ENCODE measurements at places on chromosomes 4 and X. TPM values are rescaled to one million over a fixed set of nuclear protein-coding genes. Genes with fewer than 3 reads are reported as not detected.

The SORCS2 gene
- 0.64 TPM for total RNA-seq

The GAGE1 gene
- not detected for total RNA-seq

The FGF16 gene
- total RNA-seq, result 27.7 TPM

The ADAMTS3 gene
- total RNA-seq, result 3.4 TPM

The NAP1L3 gene
- 0.82 TPM for total RNA-seq

The TMEM47 gene
- total RNA-seq, result 25.2 TPM

The RLIM gene
- total RNA-seq, result 31.9 TPM

The PITX2 gene
- not detected for total RNA-seq

The CYTL1 gene
- total RNA-seq, result 154 TPM

The MTNR1A gene
- not detected for total RNA-seq

The ARHGAP24 gene
- total RNA-seq, result 69.2 TPM

The PGRMC1 gene
- 57.1 TPM for total RNA-seq

The MAGEA6 gene
- total RNA-seq, result not detected

The SOD3 gene
- total RNA-seq, result 0.58 TPM

The POLN gene
- total RNA-seq, result 2.1 TPM

The PLAC8 gene
- 0.18 TPM for total RNA-seq

The BMX gene
- total RNA-seq, result 24.9 TPM

The BTK gene
- total RNA-seq, result not detected

The ASB5 gene
- not detected for total RNA-seq

The CTAG1B gene
- not detected for total RNA-seq

The ARX gene
- total RNA-seq, result not detected

The USP26 gene
- total RNA-seq, result not detected

The P2RY10 gene
- total RNA-seq, result not detected

The RHOXF1 gene
- not detected for total RNA-seq

The TEX11 gene
- not detected for total RNA-seq

The FAM9C gene
- not detected for total RNA-seq

The BEND2 gene
- not detected for total RNA-seq
